Pancreas (tissue), 10 donors: ENCODE measurements at places on chromosomes 13 and 19. TPM values are rescaled to one million over a fixed set of nuclear protein-coding genes. Genes with fewer than 3 reads are reported as not detected.

NLRP12 gene
- 0.19 TPM for polyA plus RNA-seq

DNA sequence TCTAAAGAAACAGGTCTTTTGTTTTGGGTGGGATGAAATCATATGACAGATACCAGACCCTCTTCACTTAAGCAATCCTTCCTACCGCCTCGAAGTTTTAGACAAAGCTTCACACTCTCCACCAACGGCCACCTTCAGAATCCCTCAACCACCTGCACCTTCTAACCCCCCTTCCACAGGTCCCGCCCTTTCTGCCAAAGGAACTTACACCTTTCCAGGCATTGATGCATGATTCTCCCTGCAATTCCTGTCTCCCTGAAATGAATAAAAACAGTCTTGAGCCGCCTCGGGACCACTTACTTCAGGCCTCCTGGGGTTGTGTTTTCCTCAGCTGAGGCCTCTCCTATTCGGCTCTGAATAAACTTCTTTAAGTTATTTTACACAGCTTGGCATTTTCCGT lies 859 bp downstream of the ZNF433 start:
- no peak for DNase-seq
- no peaks in the 10 kb centered on the region for H3K27me3 ChIP-seq
- H3K36me3 ChIP-seq: no peaks in the 10 kb centered on the region
- peak overlapping the region; percentile 87 for H3K27ac ChIP-seq
- H3K4me3 ChIP-seq: peak overlapping the region; percentile 85

DNA sequence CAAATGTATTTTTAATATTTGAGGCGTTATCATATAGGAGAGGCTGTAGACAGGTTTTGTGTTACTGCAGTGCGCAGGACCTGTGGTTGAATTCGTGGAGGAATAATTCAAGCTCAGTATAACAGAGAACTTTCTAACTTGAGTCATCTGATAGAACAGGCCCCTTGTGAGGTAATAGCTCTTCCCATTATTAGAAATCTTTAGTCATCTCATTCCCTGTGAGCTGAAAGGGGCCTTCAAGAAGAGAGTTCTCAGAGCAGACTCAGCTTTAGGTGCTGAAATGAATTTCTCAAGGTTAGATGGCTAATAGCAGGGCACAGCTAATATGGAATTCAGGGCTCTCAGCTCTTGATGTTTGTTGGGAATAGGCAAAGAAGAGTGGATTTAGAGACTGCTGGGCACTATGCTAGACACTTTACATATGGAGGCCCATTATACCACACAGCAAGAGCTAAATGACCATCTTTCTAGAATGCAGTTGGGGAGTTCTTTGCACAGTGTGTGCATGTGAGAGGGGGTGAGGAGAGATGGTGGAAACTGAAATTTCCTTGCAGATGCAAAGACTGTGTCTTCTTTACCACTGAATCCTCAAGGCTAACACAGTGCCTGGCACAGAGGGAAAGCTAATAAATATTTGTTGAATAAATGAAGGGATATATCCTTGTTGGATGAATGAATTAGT lies 89.5 kb downstream of the DGKH start:
- no peaks in the 10 kb centered on the region for H3K36me3 ChIP-seq
- no peak overlapping the region for H3K4me3 ChIP-seq
- no peaks in the 10 kb centered on the region for H3K4me1 ChIP-seq
- DNase-seq: no peak
- H3K27ac ChIP-seq: no peak overlapping the region

DNA sequence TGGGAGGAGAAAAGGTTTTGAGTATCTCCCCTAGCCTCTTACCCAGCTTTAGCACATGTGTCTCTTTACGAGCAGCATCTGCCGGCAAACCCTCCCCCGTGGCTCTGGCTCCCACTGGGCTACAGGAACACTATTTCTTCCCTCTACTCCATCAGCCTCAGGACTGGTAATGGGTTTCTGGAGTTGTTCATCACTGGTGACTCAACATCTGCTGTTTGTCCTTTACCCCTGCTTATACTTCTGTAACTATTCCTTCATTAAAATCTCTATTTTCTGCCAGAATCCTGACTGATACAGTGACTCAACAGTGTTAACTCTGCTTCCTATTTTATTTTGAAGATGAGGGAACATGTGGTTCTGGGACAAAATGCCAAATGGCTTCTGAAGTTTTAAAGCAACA lies 437.3 kb upstream of the HTR2A start:
- DNase-seq: no peak
- H3K4me1 ChIP-seq: no peaks in the 10 kb centered on the region
- H3K36me3 ChIP-seq: no peaks in the 10 kb centered on the region
- no peaks in the 10 kb centered on the region for H3K27me3 ChIP-seq
- no peak overlapping the region for H3K4me3 ChIP-seq

GPR12 gene
- not detected for polyA plus RNA-seq

GRCh38 chr19:8552810-8553209 lies 24.4 kb downstream of the MYO1F start:
- no peaks in the 10 kb centered on the region for H3K27me3 ChIP-seq
- no peaks in the 10 kb centered on the region for H3K36me3 ChIP-seq
- H3K4me1 ChIP-seq: no peaks in the 10 kb centered on the region
- no peak overlapping the region for H3K27ac ChIP-seq

SMIM44 gene
- polyA plus RNA-seq: not detected

GRCh38 chr19:33875071-33875470 lies 78.4 kb downstream of the KCTD15 start:
- H3K4me1 ChIP-seq: peaks cover 7% of the 10 kb centered on the region
- H3K36me3 ChIP-seq: no peaks in the 10 kb centered on the region
- DNase-seq: no peak
- no peak overlapping the region for H3K27ac ChIP-seq

BRSK1 gene
- polyA plus RNA-seq: 9.2 TPM

CYP2A7 gene
- polyA plus RNA-seq: not detected
